Stimulated activated CD4-positive, alpha-beta T cell treated with anti-CD3 and anti-CD28 coated beads, Interleukin-4, amount 100 ng/mL, for 48 hours (primary cell): ENCODE measurements at places on chromosomes 5 and 9.

DNA sequence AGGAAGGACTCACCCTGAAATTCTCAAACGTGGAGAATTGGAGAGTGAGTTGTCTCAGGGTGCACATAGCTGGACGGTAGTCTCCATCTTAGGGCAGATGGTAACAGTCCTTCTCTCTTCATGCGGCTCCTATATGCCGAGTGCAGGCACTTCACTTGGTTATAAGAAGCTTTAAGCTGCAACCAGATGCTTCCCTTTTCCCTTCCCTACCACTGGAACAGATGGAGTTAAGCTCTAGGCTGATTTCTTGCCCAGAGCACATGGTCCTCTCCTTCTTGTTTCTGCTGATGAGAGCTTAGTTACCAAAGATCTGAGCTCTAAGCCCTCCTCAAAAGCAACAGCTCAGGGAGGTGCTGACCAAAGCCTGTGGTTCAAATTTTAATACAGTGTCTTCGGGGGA, 355.7 kb downstream of the ARHGEF28 start:
- DNase-seq = no peak

- no peak for DNase-seq
Measured at GRCh38 chr9:73172901-73173215, 21.2 kb downstream of the ANXA1 start.

DNA sequence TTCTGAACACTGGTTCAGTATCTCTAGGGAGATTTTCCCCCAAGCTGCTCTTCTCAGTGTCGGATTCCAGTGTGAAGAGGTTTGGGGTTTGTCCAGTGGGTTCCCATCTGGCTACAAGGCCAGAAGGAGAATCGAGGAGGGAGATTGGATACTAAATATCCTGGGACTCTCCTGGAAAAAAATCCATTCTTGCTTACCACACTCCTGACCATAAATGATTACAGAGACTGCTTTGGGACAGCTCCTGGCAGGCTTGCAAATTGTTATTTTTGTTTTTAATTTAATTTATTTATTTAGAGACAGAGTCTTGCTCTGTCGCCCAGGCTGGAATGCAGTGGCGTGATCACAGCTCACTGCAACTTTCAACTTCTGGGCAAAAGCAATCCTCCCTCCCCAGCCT, 4.7 kb upstream of the SUSD1 start:
- no peak for DNase-seq

DNA sequence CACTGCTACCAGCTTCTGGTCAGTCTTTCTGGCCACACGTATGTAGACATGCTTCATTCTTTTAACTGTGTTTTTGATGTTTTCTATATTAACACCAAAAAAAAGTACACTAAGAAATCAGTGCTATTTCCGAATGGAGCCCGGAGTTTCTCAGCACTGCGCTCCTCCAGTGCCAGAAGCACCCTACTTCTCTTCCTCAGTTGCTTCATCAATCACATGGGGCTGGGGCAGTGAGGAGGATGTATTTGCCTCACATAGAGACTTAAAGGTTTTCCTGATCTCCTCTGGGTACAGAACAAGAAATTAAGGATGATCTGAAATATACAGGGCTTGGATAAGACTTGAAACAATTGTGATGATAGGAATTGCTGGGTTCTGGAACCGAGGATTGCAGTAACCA, 148.0 kb downstream of the ERCC6L2 start:
- no peak for DNase-seq

DNA sequence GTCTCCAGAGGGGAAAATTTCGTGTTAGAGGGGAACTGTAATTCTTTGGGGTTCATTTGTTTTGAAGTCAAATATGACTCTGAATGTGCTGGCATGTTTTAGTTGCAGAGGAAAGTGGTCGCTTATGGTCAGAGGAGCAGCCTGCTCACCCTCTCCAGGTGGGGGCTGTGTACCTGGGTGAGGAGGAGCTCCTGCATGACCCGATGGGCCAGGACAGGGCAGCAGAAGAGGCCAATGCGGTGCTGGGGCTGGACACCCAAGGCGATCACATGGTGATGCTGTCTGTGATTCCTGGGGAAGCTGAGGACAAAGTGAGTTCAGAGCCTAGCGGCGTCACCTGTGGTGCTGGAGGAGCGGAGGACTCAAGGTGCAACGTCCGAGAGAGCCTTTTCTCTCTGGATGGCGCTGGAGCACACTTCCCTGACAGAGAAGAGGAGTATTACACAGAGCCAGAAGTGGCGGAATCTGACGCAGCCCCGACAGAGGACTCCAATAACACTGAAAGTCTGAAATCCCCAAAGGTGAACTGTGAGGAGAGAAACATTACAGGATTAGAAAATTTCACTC, 13.5 kb downstream of the TXNDC15 start:
- no peak for DNase-seq

DNA sequence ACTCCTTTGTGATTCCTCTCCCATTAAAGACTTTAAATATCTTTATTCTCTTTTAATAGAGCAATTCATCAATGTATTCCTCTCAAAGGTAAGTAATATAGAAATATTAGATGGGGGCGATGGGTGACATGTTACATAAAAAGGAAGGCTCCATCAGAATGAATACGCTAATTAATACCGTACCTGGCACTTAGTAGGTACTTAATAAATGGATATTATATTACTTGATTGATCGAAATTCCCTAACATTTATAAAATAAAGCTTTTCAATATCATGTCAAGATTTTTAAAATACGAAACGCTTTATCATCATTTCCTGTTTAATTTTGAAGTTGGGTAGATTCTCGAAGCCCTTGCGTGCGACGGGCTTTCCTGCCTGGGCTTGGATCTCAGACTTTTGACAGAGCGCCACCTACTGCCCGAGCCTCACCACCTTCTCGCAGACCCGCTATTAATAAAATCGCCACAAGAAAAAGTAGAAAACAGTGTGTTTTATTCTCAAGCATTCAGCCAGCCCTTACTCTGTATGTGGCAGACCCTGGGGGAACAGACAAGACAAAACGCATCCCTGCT, 99.4 kb downstream of the C5orf15 start:
- peak; percentile 74 for DNase-seq

DNA sequence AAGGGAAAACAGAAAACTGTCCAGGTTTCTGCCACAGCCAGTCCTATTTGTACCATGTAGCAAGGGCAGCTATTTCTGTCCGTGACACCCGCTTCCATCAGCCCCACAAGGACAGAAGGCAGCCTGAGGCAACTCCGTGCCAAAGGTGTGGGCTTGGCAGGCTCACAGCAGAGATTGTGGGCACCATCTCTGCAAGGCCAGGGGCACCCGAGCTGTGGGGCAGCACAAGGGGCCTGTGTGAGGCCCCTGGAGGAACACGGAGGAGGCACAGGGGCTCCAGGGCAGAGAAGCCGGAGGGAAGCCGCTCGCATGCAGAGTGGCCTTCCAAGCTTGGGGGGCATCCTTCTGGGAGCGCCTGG, 43.5 kb downstream of the COL23A1 start:
- no peak for DNase-seq

DNA sequence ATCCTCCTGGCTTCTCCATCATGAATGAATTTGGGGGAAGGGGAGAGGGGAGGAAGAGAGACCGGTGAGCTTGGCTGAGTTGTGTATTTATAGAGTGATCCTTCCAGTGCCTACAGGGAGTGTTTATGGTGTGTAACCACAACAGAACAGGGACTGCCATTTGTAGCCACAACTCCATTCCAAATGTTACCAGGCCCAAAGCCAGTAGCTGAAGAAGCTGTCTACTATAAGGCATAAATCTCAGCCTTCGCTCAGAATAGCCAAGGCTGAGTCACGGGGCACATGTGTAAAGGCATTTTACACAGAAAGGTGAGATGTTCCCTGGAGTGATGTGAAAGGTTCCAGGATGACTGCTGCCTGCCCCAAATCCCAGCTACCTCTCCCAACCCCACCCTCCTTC, 2.5 kb downstream of the TMEM252 start:
- no peak for DNase-seq

GRCh38 chr9:4620057-4620765, 41.9 kb upstream of the PLPP6 start:
- no peak for DNase-seq

DNA sequence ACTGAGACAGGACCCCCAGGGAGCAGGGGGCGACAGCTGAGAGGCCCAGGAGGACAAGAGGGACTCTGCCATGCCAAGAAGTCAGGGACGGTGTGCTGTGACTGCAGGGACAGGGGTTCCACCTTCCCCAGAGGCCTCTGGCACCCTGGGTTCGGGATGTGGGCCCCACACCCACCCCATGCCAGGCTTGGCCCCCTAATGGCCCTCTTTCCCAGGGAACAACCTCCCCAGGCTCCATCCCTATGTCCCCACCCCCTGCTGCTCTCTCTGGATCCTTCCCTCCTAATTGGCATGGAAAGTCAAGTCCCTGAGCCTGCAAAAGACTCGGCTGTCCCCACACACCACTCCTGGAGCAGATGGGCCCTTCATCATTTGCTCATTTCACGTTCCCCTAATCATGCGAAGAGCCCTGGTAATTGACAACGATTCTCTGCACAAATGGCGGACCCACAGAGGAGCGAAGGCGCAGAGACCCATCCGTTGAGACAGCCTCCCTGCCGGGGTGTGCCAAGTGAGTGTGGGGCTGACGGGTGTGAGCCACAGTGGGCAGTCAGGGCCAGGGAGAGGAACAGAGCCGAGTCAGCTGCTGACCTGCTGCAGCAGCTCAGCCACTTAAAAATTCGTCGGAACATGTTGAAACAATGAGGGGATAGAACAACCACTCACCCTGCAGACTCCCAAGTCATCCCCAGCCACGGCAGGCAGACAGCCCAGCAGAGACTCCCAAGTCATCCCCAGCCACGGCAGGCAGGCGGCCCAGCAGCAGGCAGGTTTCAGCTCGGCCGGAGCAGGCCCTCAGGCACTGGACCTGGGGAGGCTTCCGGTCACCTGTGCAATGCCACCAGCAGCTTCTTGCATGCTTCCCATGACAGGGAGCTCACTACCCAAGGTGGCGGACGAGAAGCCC, 109.0 kb downstream of the VAV2 start:
- DNase-seq = no peak

DNA sequence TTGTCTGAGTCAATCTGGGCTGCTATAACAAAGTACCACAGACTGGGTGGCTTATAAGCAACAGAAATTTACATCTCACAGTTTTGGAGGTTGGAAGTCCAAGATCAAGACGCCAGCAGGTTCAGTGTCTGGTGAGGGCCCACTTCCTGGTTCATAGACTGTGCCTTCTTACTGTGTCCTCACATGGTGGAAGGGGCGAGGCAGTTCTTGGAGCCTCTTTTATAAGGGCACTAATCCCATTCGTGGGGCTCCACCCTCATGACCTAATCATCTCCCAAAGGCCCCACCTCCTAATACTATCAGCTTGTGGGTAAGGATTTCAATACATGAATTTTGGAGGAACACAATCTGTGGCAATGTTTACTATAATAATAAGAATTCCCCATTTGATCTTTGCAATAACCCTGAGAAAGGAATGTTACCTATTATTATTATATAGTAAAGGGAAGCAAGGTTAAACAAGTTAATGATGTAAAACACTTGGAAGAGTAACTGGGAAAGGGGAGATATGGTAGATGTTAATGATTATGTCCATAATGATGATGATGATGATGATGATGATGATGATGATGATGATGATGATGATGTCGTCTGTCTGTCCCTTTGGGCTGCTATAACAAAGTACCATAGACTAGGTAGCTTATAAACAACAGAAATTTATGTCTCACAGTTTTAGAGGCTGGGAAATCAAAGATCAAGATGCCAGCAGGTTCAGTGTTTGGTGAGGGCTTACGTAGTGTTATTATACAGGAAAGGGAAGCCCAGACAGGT, 40.8 kb downstream of the WHRN start:
- no peak for DNase-seq
